ENCODE measurements at places on chromosomes 6 and 20.

DNA sequence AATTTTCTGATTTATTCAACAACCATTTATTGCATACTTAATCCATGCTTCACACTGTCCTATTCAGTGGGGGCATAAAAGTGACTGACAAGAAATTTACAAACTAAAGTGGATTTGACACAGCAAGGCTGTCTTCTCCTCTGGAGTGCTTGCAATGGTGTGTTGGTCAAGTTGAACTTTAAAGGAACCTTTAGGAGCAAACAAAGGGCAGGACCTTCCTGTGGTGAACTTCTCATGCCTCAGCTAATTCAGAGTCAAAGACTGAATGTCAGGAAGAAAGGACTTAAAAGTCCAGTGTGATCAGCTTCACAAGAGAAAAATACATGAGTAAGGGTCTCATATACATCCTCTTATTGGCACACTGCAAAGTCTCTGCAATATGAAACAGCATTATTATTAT is 60.8 kb upstream of the TENT5A start:
- no peak for DNase-seq

GRCh38 chr6:111958534-111958933 is 85.3 kb upstream of the FYN start:
- no peak for DNase-seq

DNA sequence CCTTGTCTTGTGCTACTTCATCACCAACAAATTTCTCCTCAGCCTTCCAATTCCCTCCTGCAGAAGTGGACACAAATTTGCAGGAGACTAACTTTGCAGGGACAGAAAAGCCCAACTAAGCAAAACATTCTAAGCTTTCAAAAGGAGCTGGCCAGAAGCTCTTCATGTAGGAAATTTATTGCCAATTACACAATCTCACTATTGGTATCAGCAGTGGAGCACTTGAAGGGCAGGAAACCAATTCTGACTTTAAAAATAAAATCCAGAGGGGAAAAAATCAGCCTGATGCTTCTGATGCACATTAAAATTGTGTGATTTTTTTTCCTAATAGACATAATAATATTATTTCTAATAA is 193.3 kb downstream of the LY86 start:
- no peak for DNase-seq

GRCh38 chr6:10404107-10404798 is 10.6 kb downstream of the TFAP2A start:
- peak; percentile 96 for DNase-seq

All from muscle of leg (tissue), 16 donors.